ENCODE measurements at places on chromosomes 11 and 22.

DNA sequence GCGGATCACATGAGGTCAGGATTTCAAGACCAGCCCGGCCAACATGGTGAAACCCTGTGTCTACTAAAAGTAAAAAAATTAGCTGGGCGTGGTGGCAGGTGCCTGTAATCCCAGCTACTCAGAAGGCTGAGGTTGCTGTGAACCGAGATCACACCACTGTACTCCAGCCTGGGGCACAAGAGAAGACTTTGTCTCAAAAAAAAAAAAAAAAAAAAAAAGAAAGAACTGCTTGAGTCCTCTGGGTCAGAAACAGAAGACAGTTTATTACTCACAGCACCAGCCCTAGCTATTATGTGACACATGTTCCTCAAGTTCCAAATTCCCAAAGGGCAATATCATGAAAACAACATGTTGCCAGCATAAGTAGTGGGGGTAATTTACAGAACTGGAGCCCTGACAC, 1014.1 kb upstream of the RAG2 start:
- no peak for DNase-seq

DNA sequence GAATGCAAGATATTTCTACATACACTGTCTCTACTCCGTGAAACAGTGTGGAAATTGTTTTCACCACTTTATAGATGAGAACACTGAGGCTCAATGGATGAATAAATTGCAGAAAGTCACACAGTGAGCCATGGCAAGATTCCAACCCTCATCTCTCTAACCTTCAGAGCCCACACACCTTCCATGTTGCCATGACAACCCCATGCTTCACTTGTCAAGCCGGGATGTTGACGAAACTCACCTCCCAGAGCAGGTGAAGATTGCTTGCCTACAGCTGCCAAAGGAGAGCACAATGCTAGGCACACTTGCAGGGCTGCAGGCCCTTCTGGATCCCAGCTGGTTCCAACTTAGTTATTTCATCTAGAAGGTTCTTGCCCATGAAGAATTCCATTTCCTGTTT, 71.4 kb upstream of the SEZ6L start:
- DNase-seq, result no peak

DNA sequence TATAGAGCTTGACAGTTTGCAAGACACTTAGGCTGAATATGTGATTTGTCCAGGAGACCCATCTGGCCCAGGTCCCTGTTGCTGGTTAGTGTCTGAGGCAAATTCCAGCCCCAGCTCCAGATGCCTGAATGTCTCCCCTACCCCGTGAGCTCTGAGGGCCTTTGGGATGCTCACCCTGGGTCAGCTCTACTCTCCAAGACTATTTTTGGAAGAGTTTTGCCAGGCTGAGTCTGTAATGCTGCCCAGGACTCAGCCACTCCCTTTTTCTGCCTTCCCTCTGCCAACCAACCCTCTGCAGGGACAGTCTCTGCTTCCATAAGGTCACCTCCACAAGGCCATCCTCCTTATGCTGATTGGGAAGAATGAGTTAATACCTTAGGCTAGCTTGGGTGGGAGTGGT, 66.3 kb downstream of the CABIN1 start:
- no peak for DNase-seq

DNA sequence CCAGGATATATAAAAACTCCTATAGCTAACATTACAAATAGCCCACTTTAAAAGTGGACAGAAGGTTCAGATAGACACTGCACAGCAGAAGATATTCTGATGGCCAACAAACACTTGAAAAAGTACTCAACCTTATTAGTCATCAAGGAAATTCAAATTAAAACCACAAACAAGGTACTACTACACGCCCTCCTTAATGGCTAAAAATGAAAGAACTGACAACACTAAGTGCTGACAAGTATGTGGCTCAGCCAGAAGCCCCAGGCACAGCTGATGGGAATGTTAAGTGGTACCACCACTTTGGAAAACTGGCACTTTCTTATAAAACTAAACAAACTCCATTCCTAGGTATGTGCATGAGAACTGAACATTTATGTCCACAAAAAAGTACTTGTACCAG, 320.1 kb downstream of the TBC1D22A start:
- DNase-seq, result no peak

DNA sequence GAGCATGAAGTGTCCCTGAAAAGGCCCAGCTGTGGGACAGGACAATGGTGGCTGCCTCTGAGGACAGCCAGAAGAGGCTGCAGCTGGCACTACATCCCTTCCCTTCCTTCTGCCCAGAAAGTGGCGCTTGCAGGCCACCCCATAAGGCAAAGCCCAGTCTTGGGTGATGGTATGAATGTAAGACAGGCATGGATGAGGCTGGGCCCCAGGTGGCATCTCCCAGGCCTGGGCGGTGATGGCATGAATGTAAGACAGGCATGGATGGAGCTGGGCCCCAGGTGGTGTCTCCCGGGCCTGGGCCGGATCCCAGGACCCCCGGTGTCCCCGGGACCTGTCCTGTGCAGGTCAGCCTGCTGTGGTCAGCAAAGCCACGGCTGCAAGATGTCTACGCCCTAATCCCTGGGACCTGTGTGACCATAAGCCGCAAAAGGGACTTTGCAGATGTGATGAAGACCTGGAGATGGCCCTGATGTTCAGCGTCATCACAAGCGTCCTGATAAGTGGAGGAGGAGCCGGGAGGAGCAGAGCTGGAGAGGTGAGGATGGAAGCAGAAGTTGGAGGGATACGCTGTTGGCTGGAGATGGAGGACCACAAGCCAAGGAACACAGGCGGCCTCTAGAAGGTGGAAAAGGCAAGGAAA, 181.1 kb downstream of the CTTN start:
- no peak for DNase-seq

- DNase-seq, result no peak
Measured at GRCh38 chr11:95149651-95150364, 60.2 kb downstream of the ENDOD1 start.

Measured in stimulated activated CD8-positive, alpha-beta memory T cell treated with anti-CD3 and anti-CD28 coated beads, Interleukin-15, amount 100 ng/mL, for 48 hours (primary cell).